Naive thymus-derived CD4-positive, alpha-beta T cell (primary cell): ENCODE measurements at places on chromosomes 7 and 10.

DNA sequence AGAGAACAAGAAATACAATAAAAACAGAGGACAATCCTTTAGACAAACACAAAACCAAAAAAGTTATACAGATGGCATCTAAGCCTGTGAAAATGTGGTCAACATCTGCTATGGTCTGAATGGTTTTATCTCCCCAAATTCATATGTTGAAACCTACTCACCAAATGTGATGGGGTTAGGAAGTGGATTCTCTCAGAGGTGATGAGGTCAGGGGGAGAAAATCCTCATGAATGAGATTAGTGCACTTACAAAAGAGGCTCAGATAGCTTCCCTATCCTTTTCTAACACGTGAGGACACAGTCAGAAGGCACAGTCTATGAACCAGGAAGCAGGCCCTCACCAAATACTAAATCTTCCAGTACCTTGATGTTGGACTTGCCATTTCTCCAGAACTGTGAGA is 147.8 kb upstream of the GPR22 start:
- H3K27ac ChIP-seq, result no peak overlapping the region
- no peak overlapping the region for H3K4me3 ChIP-seq
- H3K27me3 ChIP-seq, result no peaks in the 10 kb centered on the region
- H3K36me3 ChIP-seq, result no peaks in the 10 kb centered on the region
- DNase-seq, result no peak

DNA sequence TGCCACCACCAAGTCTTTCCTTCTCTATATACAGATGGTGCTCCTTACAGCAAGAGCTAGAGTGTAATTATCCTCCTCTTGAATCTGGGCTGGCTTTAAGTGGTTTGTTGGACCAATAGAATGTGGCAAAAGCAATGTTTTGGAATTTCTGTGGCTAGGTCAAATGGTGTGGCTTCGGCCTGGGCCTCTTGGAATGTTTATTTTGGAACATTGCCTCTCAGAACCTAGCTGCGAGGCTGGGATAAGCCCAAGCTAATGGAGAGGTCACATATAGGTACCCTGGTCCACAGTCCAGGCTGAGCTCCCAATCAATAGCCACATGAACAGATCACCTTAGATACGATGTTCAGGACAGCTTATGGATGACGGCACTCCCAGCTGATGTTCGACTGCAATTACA is 556.7 kb downstream of the TYW1 start:
- no peaks in the 10 kb centered on the region for H3K27me3 ChIP-seq
- no peak for DNase-seq
- no peak overlapping the region for H3K4me3 ChIP-seq
- H3K4me1 ChIP-seq, result no peaks in the 10 kb centered on the region

DNA sequence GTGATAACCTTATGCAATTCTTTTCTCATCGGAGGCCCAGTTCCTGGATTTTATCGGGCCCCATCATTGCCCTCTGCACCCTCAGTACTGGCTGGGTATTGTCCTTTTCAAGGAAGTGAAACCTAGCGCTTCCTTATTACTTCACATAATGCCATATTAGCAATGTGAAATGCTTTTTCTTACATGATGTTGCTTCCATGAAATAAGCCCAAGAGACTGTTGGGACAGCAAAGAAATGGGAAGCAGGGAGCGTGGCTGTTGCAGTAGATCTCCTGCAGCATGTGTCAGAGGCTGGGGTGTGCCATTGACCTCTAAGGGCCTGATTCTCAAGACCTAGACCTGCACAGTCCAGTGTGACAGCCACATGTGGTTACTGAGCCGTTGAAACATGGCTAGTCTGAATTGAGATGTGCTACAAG is 8.1 kb downstream of the CHN2 start:
- H3K27ac ChIP-seq, result no peak overlapping the region

DNA sequence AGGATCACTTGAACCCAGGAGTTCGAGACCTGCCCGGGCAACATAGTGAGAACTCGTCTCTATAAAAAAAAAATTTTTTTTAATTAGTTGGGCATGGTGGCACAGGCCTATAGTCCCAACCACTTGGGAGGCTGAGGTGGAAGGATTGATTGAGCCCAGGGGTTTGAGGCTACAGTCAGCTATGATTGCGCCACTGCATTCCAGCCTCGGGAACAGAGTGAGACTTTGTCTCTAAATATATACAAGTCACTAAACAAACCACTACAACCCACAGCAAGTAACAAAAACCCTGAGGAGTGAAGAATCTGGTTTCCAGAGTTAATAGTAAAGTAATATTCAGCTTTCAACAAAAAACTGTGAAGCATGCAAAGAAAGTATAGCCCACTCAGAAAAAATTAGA is 32.7 kb upstream of the HHEX start:
- H3K4me3 ChIP-seq, result no peak overlapping the region
- H3K4me1 ChIP-seq, result no peaks in the 10 kb centered on the region
- H3K27me3 ChIP-seq, result no peaks in the 10 kb centered on the region
- H3K36me3 ChIP-seq, result no peaks in the 10 kb centered on the region
- no peak overlapping the region for H3K27ac ChIP-seq

- no peaks in the 10 kb centered on the region for H3K27me3 ChIP-seq
- no peaks in the 10 kb centered on the region for H3K4me1 ChIP-seq
- H3K27ac ChIP-seq, result no peak overlapping the region
- no peaks in the 10 kb centered on the region for H3K36me3 ChIP-seq
These were observed 86.3 kb downstream of the PALS2 start for GRCh38 chr7:24659505-24659904.

GRCh38 chr10:102628451-102628911 is 15.8 kb upstream of the TRIM8 start:
- no peaks in the 10 kb centered on the region for H3K27me3 ChIP-seq
- H3K4me1 ChIP-seq, result no peaks in the 10 kb centered on the region
- no peak overlapping the region for H3K27ac ChIP-seq
- H3K4me3 ChIP-seq, result no peak overlapping the region
- no peaks in the 10 kb centered on the region for H3K36me3 ChIP-seq

- no peak for DNase-seq
- peaks cover 3% of the 10 kb centered on the region for H3K27me3 ChIP-seq
- no peaks in the 10 kb centered on the region for H3K36me3 ChIP-seq
- H3K4me1 ChIP-seq, result no peaks in the 10 kb centered on the region
These were observed 565.5 kb upstream of the IGFBP3 start for GRCh38 chr7:46486256-46487206.

DNA sequence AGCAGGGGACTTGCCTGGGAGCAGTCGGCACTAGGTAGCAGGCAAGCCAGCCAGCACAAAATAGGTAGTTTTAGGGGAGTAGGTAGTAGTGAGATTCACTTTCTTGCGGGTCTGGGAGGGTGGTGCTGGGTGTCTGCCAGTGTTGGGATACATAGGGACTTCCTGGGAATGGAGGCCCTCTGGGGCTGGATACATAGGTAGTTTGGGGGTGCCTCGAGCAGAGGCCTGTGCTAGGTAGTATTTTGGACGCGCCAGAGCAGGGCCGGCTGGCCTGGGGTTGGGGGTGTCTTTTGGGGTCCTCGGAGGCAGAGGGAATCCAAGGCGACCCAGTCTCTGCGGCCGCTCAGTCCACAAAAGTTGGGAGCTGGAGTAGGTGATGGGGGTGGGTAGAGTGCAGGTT is 2.0 kb upstream of the HOXA3 start:
- DNase-seq, result no peak
- H3K4me1 ChIP-seq, result peaks cover 51% of the 10 kb centered on the region
- H3K36me3 ChIP-seq, result no peaks in the 10 kb centered on the region
- H3K27ac ChIP-seq, result no peak overlapping the region
- H3K4me3 ChIP-seq, result no peak overlapping the region

DNA sequence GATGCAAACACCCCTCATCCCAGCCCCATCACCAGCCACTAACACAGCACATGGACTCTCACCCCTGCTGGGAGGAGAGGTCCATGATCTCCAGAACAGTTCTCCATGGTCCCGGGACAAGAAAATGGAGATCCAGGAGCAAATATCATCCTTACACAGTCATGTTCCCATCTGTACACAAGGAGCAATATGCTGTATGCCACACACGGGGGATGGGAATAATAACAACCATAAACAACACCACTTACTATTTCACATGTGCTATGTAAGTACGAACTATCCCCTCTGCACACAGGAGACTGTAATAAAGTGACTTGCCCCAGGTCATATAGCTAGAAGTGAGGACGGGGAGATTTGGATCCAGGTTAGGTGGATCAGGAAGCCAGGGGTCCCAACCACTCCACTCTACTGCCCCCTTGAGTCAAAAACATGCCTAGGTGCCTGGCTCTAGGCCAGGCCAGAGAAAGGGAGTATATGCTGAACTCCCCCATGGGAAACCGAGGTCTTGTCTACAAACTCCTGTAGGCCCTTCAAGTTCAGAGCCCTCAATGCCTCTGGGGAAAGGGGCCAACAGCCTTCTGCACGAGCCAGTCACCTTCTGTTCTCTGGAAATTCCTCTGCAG is 34.1 kb downstream of the LRRC20 start:
- H3K4me3 ChIP-seq, result no peak overlapping the region
- H3K36me3 ChIP-seq, result no peaks in the 10 kb centered on the region
- no peak for DNase-seq
- no peaks in the 10 kb centered on the region for H3K4me1 ChIP-seq
- H3K27ac ChIP-seq, result no peak overlapping the region

GRCh38 chr7:137642472-137642871 is 204.3 kb downstream of the DGKI start:
- H3K4me1 ChIP-seq, result no peaks in the 10 kb centered on the region
- DNase-seq, result no peak
- H3K27ac ChIP-seq, result no peak overlapping the region
- no peak overlapping the region for H3K4me3 ChIP-seq
- no peaks in the 10 kb centered on the region for H3K27me3 ChIP-seq
- no peaks in the 10 kb centered on the region for H3K36me3 ChIP-seq

GRCh38 chr10:35210961-35211360 is 84.3 kb downstream of the CREM start:
- H3K27ac ChIP-seq, result no peak overlapping the region
- DNase-seq, result no peak
- no peaks in the 10 kb centered on the region for H3K4me1 ChIP-seq

GRCh38 chr10:125734823-125735222 is 15.3 kb downstream of the EDRF1 start:
- H3K4me1 ChIP-seq, result no peaks in the 10 kb centered on the region
- no peak overlapping the region for H3K4me3 ChIP-seq
- H3K27ac ChIP-seq, result no peak overlapping the region
- H3K27me3 ChIP-seq, result no peaks in the 10 kb centered on the region
- no peak for DNase-seq
- H3K36me3 ChIP-seq, result peaks cover 98% of the 10 kb centered on the region

DNA sequence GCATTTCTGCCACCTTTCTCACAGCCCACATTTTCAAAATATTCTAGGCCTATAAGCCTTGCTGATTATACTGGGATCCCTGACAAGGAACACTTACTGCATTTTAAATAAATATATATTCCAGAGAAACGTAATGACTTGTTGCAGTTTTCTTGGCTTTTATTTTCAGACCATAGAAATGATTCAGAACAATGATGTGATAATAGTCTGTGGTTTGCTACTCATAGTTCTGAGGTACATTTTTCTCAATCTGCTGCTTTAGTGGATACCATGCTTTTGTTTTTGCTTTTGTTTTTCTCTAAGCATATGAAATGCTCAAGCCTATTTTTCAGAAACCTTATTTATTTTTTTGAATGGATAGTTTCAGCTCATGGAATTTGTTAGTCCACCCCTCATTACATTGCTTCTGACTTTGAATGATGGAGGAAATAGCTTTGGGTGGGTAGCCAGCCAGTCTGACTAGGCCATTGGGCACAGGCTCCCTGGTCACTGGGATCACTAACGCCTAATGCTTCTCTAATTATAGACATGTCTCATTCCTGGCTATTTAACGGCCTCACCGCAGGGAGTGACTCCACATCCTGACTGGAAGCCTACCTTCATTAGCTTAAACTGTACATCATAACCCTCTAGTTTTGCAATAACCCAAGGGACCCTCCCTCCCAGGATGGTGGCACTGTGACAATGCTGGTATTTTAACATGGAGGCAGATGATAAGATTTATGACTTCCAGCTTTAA is 66.1 kb downstream of the MBL2 start:
- H3K27me3 ChIP-seq, result no peaks in the 10 kb centered on the region
- no peaks in the 10 kb centered on the region for H3K36me3 ChIP-seq
- no peaks in the 10 kb centered on the region for H3K4me1 ChIP-seq
- no peak overlapping the region for H3K27ac ChIP-seq
- H3K4me3 ChIP-seq, result no peak overlapping the region
